IgD-negative memory B cell (primary cell): ENCODE measurements at places on chromosomes 13 and 19. TPM values are rescaled to one million over a fixed set of nuclear protein-coding genes. Genes with fewer than 3 reads are reported as not detected.

NLRP12 gene
- polyA plus RNA-seq: 0.15 TPM

KLK12 gene
- polyA plus RNA-seq: not detected

OXGR1 gene
- not detected for polyA plus RNA-seq

FKBP8 gene
- polyA plus RNA-seq: 120 TPM

FPR1 gene
- polyA plus RNA-seq: 1.5 TPM

CFD gene
- polyA plus RNA-seq: 6.3 TPM

FPR2 gene
- polyA plus RNA-seq: not detected

KHSRP gene
- polyA plus RNA-seq: 18.7 TPM
